GM12878 (cell line): ENCODE measurements at places on chromosomes 1 and 21.

DNA sequence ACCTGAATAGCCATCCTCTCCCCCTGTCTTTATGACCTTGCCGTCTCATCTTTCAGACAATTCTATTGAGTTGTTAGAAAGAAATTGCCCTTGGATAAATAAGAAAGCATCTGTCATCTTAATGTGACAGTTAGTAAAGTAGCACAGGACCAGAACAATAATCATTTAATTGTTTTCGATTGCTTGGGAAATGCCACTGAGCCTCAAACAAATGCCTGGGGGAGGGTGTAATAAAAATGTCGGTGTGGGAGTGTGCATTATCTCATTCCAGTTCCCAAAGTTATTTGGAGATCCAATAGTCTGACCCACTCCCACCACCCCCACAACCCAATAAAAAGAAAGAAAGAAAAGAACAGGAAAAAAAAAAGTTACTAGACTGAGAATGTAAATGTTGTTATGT, 509.3 kb upstream of the LRRC7 start:
- DNase-seq: no peak

DNA sequence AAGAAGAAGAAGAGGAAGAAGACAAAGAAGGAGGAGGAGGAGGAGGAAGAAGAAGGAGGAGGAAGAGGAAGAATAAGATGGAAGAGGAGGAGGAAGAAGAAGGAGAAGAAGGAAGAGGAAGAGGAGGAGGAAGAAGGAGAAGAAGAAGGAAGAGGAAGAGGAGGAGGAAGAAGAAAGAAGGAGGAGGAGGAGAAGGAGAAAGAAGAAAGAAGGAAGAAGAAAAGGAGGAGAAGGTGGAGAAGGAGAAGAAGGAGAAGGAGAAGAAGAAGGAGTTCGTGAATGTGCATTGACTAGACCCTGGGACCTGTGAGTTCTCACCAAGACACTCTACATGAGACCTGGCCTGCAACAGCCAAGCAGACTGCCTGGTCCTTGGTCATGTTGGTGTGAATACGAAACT, 131.7 kb upstream of the ERRFI1 start:
- no peak for DNase-seq

GRCh38 chr1:97209381-97209957, 487.9 kb downstream of the PTBP2 start:
- no peak for DNase-seq

DNA sequence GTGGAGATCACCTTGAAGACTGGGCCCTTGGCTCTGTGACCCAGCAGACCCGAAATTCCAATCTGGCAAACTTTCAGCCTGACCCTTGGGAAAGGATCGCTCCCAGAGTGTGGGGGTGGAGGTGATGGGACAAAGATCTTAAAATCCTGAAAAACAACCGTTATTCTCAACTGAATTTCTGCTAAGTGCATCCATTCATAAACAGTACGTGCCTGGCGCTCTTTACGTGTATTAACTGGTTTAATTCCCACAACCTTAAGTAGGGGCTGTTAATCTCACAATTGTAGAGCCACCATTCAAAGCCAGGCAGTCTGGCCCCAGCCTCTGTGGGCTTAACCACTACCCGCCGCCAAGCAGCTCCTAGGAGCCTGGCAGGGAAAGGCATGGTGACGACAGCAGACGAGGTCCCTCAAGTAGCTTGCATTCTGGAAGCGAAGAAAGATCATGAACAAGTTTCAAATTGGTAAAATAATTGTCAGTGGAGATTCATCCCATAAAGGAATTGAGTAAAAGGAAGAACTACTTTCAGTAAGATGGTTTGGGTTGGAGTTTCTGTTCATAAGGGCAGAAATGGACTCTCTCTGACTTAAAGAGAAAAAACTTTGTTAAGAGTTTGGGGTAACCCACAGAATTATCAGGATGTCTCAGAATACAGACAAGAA, 11.4 kb upstream of the RGS16 start:
- DNase-seq: no peak

GRCh38 chr1:91734761-91735160, 151.2 kb downstream of the TGFBR3 start:
- DNase-seq: no peak

DNA sequence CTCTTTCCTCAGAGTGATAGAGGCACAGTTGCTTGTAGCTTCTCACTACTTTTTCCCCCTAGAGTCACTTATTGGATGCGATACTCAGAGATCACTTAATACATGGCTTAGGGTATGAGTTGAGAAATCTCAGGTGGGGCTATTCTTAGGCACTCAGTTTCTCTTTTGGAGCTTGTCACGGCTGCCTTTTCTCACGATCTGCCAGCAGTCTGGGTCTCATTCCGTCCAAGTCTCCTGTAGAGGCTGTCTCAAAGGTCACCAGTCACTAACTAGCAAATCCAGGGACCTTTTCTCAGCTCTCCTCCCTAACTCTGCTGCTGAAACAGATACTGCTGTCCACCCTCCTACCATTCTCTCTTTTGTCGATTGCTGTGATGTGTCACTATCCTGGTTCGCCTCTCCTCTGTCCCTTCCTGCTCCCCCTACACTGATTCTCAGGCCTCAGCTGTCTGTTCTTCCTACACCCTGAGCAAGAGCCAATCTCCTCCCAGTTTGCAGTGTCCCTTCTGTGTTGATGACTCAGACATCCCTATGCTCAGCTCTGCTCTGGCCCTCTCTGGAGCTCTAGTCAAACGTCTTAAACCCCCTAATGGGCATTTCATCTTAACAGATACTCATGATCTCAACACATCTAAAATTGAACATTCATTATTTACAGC, 12.4 kb downstream of the ATP1A2 start:
- DNase-seq: no peak

DNA sequence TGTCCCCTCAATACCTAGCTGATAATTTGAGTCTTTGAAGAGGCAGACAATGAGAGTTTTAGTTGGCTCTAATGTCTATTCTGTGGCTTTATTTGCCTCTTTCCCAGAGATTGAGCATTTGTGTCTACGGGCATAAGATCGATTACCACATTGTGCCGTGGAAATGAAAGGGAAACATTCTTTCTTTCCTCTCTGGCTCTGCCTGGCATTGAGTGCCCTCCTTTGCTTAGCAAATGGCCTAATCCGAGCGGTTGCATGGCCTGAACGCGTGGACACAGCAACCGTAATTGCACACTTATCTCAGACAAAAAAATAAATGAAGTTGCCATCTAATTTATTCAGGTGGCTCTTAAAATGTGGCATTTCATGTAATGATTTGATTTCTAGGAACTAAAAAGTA, 247.9 kb downstream of the ADGRL2 start:
- no peak for DNase-seq

- DNase-seq: no peak
Observed at GRCh38 chr21:38505654-38506523, 7.6 kb upstream of the ERG start.

- DNase-seq: peak; percentile 9
Observed at GRCh38 chr1:237799762-237800474, 90.8 kb downstream of the ZP4 start.

DNA sequence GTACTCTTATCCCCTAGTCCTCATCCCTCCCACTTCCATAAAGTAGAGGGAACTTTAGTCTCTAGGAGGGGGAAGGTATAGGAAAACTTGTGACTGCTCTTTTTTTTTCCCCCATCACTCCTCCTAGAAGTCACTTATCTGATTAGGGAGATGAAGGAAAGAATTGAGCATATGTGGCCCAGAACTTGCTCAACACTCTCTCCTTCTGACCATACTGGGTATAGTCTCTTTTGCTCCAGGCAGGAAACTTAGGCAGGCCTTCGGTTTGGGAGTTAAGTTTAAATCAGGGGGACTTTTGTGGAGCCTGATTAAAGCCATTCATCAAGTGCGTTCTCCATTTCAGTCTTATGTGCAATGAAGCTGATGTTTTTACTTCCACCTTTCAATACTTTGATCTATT, 5.8 kb downstream of the UBE2U start:
- no peak for DNase-seq

DNA sequence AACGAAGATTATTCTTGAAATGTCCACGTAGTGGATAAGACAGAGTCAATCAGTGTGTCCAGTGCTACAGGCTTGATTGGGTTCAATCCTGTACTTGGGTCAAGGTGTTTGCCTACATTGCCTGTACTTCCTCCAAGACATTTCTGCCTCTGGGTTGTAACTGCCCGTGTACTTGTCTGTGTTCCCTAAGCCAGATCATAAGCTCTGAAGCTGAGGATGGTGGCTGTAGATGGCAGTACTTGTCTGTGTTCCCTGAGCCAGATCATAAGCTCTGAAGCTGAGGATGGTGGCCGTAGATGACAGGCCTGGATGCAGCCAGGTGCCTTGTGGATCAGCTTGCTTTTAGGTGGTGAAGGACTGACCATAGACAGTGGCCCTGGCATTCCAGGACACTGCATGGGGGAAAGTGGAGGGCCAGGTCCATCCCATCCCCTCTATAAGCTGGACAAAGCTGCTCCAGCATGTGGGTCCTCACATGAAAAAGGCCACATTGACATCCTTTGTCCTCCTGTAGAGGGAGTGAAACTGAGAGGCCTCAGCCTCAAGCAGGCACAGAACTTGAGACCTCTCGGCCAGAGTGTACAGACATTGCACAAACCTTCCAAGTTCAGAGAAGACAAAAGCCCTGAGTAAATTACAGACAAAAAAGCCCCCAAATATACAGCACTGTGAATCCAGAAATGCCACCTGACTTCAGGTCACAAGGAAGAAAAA, 2.0 kb upstream of the SRM start:
- DNase-seq: no peak

- DNase-seq: no peak
Observed at GRCh38 chr1:239354231-239354630, 32.1 kb upstream of the CHRM3 start.

GRCh38 chr1:35268282-35269200, at the start of gene ZMYM4:
Gene ZMYM4, plus strand, starts transcription at chr1:35268709. Its CDS starts 338 bp downstream, at chr1:35269047.
- DNase-seq: peak; percentile 81

GRCh38 chr1:119449971-119450370, 35.0 kb downstream of the HSD3B2 start:
- DNase-seq: no peak

- DNase-seq: no peak
Observed at GRCh38 chr1:56463376-56463775, 116.0 kb downstream of the PLPP3 start.

DNA sequence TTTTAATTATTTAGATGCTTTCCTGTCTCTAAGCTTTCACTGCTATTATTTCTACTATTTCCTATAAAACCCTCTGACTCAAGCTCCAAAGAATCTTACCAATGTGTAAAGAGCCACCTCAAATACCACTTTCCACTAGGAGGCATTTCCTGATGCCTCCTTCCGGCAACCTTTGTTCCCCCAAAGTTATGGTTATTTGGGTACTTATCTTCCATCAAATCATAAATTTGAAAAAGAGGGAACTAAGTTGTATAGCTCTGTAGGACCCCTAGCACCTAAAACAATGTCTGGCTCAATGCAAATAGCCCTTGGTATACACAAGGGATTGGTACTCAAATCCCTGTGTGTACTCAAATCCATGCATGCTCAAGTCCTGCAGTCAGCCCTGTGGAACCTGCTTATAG, 79.6 kb downstream of the NME7 start:
- DNase-seq: no peak

GRCh38 chr1:181577475-181577874, 94.2 kb downstream of the CACNA1E start:
- no peak for DNase-seq

GRCh38 chr21:44291936-44292811, 6.5 kb downstream of the AIRE start:
- DNase-seq: no peak

DNA sequence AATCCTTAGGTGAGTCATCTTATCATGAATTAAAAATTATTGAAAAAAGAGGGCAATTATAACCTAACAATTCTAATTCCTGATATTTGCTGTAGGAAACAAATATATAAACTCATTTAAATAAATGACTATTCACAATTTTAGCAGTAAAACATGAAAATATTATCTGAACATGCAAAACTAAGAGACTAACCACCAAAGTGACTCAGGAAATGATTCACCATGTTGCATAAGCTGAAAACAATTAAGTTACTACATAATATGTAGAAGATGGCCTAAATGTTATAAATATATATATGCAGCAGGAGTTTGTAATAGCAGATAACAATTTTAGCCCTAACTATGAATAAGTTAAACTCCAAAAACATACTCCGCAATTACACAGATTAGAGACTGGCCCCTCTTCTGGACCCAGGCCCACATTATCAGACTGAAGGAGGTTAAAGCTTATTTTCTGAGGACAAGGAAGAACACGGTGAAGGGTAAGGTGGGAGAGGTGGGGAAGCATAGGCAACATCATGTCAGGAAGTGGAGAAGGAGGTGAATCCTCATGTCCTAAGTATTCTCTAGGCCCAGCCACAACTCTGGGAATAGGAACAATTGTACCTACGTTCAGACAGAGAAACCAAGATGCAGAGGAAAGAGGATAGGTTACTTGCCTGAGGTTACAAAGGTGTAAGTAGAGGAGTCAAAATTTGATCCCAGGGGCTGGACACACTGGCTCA, 15.6 kb upstream of the AIM2 start:
- DNase-seq: no peak

DNA sequence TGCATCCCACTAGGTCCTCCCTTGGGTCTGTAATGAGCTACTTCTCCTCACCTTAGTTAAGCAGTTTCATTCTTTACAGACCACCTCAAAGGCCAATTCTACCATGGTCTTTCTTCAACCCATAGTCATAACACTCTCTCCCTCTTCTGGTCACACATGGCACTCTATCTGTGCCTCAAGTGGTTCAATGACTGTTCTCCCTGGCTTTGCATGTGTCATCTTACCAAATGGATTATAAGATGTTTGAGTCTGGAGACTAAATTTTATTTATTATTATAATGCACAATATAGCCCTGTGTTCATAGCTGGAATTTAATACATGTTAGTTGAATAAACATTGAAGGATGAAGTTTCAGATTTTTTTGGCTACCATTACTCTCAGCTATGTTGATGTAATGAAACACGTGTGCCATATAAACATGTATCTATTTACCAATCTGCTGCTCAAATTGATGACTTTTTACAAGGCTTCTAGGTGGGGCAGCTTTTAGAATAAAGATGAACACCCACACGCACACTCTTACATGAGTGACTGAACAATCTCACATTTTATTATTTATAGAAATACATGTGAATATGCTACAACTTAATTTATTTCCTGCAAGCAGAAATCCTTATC, 102.1 kb downstream of the RUNX1 start:
- DNase-seq: no peak

GRCh38 chr1:30816211-30817076, 58.9 kb upstream of the LAPTM5 start:
- no peak for DNase-seq
